MG63 (cell line): ENCODE measurements at places on chromosomes 4 and X.

DNA sequence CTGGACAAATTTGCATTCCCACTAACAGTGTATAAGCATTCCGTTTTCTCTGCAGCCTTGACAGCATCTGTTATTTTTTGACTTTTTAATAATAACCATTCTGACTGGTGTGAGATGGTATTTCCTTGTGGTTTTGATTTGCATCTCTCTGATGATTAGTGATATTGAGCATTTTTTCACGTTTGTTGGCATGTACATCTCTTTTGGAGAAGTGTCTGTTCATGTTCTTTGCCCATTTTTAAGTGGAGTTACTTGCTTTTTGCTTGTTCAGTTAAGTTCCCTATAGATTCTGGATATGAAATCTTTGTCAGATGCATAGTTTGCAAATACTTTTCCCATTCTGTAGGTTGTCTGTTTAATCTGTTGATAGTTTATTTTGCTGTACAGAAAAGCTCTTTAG, 68.8 kb downstream of the ADAMTS3 start:
- DNase-seq, result no peak

DNA sequence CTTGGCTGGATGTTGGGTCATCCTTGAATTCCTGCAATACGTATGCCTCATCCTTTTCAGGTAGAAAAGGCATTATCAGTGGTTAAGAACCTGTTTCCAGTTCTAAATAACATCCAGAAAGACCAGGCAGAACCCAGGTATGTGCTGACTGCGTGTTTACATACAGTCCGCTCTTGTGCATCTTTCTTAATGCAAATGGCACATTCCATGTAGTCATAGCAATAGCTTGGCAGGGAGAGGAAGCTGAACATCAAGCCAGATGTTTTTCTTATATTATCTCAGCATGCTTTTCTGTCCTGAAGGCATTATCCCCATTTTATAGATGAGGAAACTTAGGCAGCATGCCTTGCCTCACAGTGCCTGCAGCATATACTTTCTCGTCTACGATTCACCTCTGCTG, 2.1 kb downstream of the DCLK2 start:
- DNase-seq, result no peak

DNA sequence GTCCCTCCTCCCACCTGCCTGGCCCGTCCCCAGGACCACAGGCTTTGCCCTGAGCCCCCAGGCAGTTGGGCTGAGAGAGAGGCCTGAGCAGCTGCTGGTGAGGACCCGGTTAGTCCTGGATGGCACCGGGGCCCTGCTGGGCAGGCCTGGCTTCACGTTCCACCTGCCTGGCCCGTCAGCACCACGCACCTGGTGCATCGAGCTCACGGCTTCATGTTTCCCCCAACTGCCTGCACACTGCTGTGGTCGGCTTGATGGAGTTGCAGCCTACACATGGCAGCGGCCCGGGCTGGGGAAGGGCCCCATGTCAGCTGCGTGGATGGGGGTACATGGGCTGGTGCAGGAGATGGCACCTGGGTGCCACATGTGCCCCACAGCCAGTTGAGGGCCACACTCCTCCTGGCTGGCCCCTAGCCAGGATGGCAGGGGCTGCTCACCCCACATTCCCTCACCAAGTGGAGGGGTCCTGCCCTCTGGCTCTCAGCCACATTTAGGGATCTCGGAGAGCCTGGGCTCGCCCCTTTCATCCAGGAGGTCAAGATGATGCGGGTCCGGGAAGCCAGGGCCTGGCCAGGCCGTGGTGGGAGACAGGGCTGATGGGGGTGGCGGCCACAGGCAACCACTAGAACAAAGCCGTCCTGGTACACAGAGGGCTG, 28.5 kb downstream of the NKX1-1 start:
- no peak for DNase-seq

DNA sequence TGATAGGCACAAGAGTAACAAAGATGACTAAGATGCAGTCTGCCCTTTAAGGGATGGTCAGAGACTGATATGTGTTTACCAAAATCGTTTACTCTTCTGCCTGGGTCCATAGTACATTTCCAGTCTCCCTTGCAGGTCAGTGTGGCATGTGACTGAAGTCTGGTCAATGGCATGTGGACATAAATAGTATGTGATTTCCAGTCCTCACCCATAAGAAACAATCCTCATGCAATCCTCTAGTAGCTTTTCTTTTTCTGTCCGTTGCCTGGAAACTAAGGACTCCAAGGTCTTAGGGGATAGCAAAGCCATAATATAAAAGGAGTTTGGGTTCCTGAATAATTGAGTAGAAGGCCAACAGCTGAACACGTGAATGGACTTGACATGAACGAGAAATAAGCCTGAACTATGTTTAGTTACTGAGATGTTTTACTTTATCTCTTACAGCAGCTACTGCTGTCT, 1.1 kb downstream of the SLC9B2 start:
- DNase-seq, result no peak
